ENCODE measurements at places on chromosomes 7 and 10.

DNA sequence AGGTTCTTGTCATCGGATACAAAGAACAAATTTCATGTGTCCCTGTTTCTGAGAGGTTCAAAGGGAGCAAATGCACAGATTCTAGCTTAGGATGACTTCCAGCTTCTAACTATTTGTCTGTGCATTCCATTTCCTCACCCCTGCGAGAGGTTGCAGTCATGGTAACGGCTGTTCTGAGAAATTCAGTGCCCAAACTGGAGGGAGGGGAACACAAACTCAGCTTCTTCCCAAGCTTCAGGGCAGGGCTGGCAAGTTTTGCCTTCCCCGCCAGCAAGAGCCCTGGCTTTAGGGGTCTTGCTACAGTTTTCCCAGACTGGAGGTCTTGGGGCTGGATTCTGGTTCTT is 11.1 kb downstream of the FAS start:
- DNase-seq: no peak

DNA sequence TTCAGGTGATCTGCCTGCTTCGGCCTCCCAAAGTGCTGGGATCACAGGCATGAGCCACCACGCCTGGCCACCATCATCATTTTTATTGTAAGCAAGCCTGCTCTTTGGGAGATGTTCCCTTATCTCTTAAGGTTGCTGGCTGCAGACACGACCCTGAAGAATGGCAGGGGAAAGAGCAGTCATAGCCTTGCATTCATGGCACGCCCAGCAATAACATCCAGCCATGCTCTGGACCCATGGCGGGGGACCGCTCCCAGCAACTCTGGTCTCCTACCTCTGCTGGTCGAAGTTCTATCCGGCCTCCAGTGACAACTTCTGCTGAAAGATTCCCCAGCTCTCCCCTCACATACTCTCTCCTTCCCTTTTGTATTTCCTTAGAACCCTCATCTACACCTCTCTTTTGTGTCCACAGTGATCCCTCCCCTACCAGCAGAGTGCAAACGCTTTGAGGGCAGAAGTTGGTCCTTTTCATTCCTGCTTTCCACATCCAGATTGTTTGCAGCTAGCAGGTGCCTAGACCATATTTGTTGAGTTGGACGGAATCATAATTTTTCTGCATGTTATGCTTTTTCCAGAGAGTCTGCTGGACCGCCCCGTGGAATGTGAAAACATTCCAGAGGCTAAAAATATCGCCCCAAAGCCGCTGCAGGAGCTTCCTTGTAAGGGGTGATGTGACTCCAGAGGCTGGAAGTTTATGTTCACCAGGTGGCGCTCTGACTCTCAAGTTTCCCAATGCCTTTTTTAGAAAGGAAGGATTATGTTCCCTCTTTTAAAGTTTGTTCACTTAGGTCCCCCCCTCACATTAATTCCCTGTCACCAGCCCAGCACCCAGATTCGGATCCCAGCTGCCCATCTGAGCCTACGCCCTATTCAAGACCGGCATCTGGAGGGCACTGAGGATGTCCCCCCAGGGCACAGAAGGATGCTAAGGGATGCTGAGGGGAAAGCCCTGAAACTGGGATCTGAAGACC is 4.3 kb upstream of the MARVELD1 start:
- peak; percentile 63 for DNase-seq

DNA sequence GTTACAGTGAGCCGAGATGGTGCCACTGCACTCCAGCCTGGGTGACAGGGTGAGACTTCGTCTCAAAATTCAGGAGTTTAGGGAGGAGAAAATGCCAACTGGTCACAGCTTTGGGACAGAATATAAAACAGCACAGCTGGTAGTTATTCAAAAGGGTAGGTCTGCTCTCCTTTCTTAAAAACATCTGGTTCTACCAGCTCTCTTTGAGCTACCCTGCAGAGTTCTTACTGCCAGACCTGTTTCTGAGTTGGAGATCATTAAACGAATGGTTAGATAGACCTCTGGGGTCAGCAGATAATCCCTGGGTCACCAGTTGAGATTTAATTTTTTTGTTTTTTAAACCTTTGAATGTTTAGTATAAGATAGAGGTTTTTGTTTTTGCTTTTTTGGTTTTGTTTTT is 52.6 kb downstream of the MCU start:
- DNase-seq: no peak

- no peak for DNase-seq
Observed at GRCh38 chr10:97517778-97518300, 19.1 kb downstream of the UBTD1 start.
